Stimulated activated CD4-positive, alpha-beta T cell treated with anti-CD3 and anti-CD28 coated beads, Interleukin-1b, Interleukin-23, amount 100 ng/mL, for 1 hour (primary cell): ENCODE measurements at places on chromosomes 3 and 15.

DNA sequence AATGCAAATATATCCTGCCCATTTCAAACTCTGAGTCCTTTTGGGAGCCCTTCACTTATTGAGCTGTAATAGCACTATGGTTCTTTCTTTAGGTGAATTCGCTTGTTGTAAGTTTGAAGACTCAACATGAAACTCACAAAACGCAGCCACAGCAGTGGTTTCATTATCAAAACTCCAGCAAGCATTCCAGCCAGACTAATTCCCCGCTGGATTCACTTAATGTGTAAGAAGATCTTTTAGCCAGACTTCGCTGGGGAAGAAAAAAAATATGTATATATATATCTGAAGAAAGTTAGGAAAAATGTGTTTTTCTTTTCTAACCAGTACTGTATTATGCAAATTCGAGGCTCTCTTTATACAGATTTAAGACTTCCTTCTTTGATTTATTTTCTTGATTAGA, 241.1 kb downstream of the WNT5A start:
- DNase-seq = no peak

GRCh38 chr3:105722943-105723556, 145.8 kb downstream of the CBLB start:
- DNase-seq = no peak

DNA sequence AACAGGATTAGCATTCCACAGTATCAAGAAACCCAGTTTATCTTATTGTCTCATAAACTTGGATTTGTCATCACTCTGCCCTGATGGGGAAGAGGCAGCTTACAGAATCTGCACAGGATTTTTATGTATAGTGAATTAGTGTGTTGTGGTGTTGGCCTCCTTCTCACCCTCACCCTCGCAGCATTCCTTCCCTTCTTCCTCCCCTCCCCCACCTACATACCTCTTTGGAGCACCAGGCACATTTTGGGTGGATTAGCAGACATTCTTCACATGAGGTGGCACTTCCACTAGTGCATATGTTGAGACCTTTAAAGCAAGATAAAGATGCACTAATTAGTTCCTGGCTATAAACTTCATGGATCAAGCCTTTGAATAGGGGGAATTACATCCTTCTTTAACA, 13.9 kb downstream of the ITGB5 start:
- no peak for DNase-seq

GRCh38 chr3:133663569-133664313, 2.0 kb upstream of the TOPBP1 start:
- no peak for DNase-seq

DNA sequence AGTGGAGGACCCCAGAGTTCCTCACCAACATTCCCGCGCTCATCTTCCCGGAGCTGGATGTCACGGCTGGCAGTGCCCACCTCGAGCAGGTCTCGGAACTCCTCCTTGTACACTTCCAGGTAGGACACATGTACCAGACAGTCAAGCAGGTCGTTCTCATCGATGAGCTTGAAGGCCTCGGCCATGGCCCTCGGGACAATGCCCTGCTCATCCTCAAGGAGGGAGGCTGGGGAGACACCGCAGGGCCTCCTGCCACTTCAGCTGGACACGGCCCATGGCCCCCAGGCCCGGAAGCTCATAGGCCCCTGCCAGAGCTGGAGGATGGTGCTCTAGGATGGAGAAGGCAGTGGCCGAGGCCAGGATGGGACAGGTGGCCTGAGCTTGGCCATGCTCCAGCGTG, 5.6 kb downstream of the KIF7 start:
- no peak for DNase-seq

GRCh38 chr15:61031532-61031931, 197.6 kb downstream of the RORA start:
- no peak for DNase-seq

- no peak for DNase-seq
Observed at GRCh38 chr3:197495499-197495898, 60.3 kb downstream of the BDH1 start.

GRCh38 chr15:37792351-37792750, 142.1 kb upstream of the TMCO5A start:
- no peak for DNase-seq

- DNase-seq = no peak
Observed at GRCh38 chr3:53940623-53941022, 49.0 kb upstream of the SELENOK start.

DNA sequence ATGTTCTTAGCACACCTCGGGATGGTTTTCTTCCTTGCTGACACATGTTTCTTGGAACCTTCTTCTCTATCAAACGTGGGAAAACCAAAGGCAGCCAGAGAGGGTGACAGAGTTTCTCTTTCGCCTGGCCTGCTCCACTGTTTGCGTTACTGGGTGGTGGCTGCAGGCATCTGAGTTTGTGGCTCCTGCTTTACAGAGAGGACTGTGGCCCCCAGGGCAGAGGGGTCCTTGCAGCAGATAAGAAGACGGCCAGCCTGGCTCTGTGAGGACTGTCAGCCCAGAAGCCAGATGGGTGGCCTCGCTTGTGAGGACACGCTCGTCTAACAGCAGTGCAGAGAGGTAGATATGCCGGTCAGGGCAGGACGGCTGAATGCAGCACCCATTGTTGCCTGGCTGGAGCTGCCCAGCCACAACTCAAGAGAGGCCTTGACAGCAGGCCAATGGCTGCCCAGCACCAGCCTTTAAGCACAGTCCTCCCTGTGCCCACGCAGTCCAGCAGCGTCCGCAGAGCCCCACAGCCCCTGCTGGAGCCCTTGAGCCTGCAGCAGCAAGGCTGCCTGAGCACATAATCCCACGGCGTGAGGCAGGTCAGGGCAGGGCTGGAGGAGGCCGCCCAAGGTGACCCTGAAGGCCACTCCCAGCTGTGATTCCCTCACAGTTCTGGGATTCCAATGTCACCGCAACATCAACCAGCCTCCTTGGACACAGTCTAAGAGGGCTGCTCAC, 15.0 kb upstream of the SPTBN5 start:
- no peak for DNase-seq

DNA sequence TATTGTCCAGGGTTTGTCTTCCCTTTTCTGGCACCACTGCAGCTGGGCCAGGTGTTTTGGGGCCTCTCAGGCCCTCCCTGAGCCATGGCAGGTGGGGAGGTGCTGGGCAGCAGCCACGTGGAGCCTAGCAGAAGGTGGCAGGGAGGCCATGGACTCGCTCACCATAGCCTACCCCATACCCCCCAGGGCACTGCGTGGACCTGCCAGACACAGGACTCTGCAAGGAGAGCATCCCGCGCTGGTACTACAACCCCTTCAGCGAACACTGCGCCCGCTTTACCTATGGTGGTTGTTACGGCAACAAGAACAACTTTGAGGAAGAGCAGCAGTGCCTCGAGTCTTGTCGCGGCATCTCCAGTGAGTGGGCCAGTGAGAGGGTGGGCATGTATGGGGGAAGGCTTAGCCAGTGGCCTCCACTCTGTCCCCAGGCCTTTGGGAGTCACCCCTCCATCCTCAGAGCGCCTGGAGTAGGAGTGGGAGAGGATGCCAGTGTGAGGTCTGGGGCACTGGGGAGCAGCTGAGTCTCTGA, 11.9 kb downstream of the SPINT1 start:
- no peak for DNase-seq

DNA sequence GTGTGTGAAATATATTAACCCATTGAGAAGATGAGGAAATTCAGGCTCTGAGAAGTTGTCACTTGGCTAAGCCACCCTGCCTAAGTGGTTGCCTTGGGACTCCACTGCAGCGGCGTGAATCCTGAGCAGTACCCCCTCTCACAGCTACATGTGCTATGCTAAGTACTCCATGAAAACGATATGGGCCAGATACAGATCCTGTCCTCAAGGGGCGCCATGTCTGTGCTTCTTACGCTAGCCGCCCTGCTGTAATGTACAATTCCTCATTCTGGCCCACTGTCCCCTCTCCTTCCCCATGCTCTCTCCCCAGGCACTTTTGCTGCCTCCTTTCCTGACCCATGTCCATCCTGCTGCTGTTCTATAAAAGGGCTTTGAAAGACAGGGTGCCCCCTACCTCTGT, 140.3 kb downstream of the FEZF2 start:
- DNase-seq = no peak

DNA sequence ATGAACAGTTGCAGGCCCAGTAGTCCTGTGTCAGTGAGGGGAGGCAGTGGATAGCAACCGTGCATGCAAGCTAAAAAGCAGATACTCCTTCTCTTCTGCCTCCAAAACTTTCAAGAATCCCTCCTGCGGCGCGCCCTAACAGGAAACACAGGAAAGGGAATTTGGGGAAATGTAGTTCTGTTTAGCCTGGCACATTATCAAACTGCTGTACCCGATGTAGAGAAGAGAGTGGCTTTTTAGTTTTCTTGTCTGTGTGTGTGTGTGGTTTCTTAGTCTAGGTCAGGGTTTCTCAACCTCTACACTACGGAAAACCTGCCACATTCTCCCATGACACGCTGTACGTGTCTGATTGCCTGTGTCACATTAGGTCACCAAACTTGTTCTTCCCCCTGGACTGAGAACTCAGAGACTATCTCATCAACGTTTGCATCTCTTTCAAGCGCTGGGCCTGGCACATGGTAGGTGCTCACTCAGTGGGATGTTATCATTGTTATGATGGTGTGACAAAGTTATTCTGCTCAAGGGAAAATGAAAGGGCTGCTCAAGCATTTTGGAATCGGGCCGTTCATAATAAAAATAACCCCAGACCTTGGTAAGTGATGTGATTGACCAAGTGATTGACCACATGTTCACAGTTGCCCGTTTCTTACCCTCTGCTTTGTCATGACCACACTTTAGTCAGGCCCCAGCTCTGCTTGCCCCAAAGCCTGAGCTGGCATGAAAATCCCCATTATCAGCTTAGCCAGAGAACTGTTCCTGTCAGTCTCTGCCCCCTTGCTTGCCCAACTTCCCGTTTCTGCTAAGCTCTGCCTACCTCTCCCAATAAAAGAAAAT, 33.2 kb downstream of the TM4SF4 start:
- no peak for DNase-seq

DNA sequence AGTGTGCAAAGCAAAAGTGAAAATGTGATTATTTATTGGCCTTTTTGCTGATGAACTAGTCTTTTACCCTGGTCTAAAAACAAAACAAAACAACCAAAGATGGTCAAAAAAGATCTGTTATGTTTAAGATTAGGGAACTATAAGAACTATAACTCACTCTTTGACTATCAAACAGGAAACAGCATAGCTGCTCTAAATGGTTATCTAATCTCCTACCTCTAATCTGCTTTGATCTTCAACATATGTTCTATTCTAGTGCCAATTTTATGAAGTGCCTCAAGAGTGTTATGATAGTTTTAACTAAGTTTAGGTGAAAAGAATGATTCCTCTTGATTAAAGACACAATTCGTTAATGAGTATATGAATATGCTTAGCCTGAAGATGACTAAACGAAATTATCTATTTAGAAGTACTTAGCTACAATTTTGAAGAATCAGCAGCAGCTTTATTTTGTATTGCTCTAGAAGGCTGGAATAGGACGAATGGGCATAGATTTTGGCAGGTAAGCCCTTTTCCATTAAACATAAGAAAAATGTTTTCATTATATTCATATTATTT, 46.0 kb downstream of the SETD2 start:
- no peak for DNase-seq

DNA sequence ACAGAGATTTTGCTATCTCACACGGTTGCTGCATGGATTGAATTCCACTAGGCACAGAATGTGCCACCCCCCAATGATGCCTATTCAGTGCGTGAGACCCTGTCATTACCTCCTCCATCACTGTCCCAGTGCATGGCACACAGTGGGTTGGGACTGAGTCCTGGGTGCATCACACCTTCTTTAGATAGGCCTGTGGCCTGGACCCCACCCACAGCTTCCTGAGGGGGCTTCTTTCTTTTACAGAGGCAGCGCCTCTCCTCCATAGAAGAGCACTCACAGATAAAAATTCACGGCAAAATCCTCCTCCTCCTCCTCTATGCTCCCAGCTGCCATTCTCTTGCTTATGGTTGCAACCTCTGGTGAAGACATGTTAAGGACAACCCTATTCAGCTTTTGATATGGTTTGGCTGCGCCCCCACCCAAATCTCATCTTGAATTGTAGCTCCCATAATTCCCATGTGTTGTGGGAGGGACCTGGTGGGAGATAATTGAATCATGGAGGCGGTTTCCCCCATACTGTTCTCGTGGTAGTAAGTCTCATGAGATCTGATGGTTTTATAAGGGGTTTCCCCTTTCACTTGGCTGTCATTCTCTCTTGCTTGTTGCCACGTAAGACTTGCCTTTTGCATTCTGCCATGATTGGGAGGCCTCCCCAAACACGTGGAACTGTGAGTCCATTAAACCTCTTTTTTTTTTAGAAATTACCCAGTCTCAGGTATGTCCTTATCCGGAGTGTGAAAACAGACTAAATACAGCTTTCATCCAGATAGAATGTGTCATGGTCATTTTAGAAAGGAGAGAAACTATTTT, 147.6 kb downstream of the KLF13 start:
- no peak for DNase-seq

- no peak for DNase-seq
Observed at GRCh38 chr3:128701342-128702212, 24.4 kb upstream of the RAB7A start.

GRCh38 chr3:2772803-2773202, 337.4 kb downstream of the IL5RA start:
- no peak for DNase-seq

DNA sequence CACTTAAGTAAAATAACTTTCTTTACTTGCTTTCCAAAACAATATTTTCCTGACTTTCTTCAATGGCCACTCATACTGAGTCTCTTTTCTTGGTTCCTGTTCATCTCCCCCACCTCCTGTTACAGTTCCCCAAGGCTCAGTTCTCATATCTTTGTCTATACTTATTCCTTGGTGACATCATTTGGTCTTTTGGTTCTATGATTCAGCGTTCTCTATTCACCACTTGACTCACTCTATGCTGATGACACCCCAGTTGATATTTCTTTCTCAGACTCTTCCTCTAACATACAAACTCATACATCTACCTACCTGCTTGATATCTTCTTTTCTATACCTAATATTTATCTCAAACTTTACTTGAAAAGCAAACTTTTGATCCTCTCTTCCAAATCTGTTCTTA, 85.0 kb upstream of the P3H2 start:
- no peak for DNase-seq

- DNase-seq = no peak
Observed at GRCh38 chr3:38829404-38829803, 13.4 kb upstream of the SCN10A start.

DNA sequence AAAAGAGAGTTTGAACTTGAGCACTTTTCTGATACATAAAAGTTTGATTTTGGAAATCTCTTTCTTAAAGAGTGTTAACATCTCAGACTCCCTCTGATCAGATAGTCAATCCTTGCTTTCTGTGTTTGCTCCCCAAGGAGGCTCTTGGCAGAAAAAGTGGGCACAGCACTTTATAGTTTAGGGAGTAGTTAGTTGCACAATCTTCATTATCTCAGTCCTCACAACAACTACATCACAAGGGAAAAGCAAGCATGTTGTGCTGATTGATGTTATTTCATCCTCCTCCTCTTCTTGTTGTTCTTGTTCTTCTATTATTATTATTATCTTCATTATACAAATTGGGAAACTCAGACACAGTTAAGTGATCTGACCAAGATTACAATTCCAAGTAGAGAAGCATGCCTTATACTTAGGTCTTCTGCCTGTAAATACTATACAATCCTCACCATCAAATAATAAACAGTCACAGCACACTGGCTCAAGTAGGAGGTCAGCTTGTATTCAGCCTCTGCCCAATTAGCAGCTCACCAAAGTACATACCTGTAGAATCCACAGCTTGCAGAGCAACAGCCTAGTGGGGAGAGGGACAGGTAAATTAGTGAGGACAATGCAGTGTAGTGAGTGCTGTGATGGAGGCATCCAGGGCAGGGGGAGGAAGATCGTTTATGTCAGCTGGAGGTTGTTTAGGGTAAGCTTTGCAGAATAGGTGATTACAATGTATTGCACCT, 304.1 kb upstream of the MME start:
- DNase-seq = no peak
